ENCODE measurements at places on chromosomes 11 and 22. TPM values are rescaled to one million over a fixed set of nuclear protein-coding genes. Genes with fewer than 3 reads are reported as not detected.
A peak's percentile ranks its signal among the peaks of the same experiment; 100 is the strongest.

- H3K4me1 ChIP-seq = peaks cover 76% of the 10 kb centered on the region
- peak; percentile 97 for DNase-seq
- H3K4me3 ChIP-seq = peak overlapping the region; percentile 13
- no peaks in the 10 kb centered on the region for H3K27me3 ChIP-seq
These were observed 3.4 kb downstream of the TSPAN32 start for GRCh38 chr11:2305140-2305778.

Gene MUC5B
- not detected for total RNA-seq

GRCh38 chr22:40042312-40042711, 47.6 kb downstream of the FAM83F start:
- no peak for DNase-seq
- no peaks in the 10 kb centered on the region for H3K27me3 ChIP-seq
- no peaks in the 10 kb centered on the region for H3K36me3 ChIP-seq
- H3K4me1 ChIP-seq = peaks cover 15% of the 10 kb centered on the region
- H3K4me3 ChIP-seq = no peak overlapping the region

- no peaks in the 10 kb centered on the region for H3K27me3 ChIP-seq
- peaks cover 14% of the 10 kb centered on the region for H3K4me1 ChIP-seq
- no peak for DNase-seq
- H3K4me3 ChIP-seq = no peak overlapping the region
- H3K36me3 ChIP-seq = no peaks in the 10 kb centered on the region
- H3K27ac ChIP-seq = no peak overlapping the region
These were observed 3.8 kb downstream of the SRSF8 start for GRCh38 chr11:95070471-95070870.

Gene PDE2A
- 584 TPM for total RNA-seq

DNA sequence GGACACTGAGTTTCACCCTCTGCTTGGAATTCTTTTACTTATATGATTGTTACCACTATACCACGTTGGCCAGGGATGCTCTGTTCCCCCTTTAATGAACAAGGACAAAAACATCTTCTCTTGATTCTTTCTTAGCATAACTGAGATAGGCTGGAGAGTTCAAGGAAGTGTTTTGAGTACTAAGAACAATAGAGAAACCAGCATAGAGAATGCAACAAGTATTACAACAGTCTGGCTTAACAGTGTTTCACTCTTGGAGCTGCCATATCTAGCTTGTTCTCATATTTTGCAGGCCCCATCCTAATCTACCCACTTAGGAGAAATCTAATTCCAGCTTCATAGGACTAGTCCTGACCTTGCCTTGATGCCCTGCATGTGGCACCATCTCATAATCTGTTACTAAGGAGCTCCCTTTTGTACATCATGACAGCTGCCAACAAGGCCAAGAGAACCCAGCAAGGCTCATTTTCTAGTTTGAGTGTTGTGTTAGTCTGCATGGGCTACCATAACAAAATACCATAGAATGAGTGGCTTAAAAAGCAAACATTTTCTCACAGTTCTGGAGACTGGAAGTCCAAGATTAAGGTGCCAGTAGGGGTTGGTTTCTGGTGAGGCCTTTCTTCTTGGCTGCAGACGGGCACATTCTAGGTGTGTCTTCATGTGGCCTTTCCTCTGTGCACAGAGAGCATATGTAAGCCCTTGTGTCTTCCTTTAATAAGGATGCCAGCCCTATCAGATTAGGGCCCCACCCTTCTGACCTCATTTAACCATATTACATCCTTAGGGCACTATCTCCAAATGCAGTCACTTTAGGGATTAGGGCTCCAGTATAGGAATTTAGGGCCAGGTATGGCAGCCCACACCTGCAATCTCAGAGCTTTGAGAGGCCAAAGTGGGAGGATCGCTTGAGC, 37.8 kb downstream of the PACS1 start:
- no peaks in the 10 kb centered on the region for H3K27me3 ChIP-seq
- DNase-seq = no peak
- no peak overlapping the region for H3K4me3 ChIP-seq
- H3K4me1 ChIP-seq = peaks cover 70% of the 10 kb centered on the region
- peaks cover 8% of the 10 kb centered on the region for H3K36me3 ChIP-seq

- no peaks in the 10 kb centered on the region for H3K4me1 ChIP-seq
- no peaks in the 10 kb centered on the region for H3K36me3 ChIP-seq
- peak; percentile 38 for DNase-seq
- peaks cover 15% of the 10 kb centered on the region for H3K27me3 ChIP-seq
- H3K27ac ChIP-seq = no peak overlapping the region
These were observed 113.1 kb upstream of the B3GAT1 start for GRCh38 chr11:134524896-134525845.

DNA sequence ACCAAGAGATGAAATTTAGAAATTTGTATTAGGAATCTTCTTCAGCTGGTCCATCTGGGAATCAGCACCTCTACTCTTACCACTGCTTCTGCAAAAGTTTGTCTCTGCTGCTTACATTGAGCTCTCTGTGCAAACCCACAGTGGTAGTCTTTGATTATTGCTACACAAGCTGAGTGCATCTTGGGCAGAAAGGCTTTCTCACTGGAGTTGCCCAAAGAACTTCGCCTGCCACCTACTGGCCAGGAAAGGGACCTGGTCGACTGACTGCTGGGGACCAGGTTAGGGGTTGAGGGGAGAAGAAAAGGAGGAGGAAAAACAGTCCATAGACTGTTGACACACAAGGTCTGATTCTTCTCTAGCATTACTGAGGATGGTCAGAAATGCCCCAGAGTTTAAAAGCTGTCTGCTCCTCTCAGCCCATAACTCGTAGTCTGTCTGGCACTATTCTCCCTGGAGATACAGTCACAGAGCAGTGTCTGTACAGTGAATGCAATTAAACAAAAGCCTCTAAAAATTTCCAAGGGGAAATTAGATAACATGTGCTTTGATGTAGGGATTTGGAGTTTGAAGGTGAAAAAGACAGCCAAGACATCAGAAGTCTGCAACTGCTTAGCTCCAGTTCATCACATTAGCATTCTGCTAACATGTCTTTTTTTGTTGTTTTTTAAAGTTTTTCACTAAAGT, 215.0 kb upstream of the CTSC start:
- H3K27ac ChIP-seq = no peak overlapping the region
- H3K4me3 ChIP-seq = no peak overlapping the region
- peak; percentile 76 for DNase-seq
- H3K36me3 ChIP-seq = no peaks in the 10 kb centered on the region

- H3K4me1 ChIP-seq = no peaks in the 10 kb centered on the region
- peaks cover 58% of the 10 kb centered on the region for H3K27me3 ChIP-seq
- DNase-seq = no peak
- no peak overlapping the region for H3K27ac ChIP-seq
- peak overlapping the region; percentile 64 for H3K4me3 ChIP-seq
These were observed 1.2 kb downstream of the FBLN1 start for GRCh38 chr22:45503816-45504372.

Gene TRPT1
- total RNA-seq = 38.9 TPM

DNA sequence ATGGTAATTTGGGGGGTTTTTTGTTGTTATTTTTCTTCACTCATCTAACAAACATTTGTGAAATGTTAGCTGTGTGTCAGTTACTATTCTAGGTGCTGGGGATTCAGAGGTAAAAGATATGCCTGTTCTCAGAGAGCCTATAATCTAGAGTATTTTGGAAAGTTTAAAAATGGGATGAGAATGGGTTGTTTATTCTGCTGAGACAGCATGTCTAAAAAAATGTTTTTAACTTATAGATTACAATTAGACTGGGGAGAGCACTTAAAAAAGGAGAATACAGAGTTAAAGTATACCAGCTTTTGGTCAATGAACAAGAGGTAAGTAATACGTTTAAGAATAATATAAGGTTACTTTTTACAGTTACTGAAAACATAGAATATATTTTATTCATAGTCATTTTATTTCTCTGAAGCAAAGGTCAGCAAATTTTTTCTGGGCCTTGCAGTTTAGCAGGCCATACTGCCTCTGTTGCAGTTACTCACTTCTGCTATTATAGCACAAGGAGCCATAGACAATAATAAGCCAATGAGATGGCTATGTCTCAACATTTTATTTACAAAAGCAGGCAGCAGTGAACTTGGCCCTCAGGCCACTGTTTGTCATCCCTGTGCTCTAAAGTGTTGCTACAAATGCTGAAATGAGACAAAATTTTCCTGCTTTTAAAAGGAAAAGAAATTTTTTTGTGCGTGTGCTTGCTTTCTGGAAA, 60.0 kb downstream of the DKK3 start:
- no peaks in the 10 kb centered on the region for H3K27me3 ChIP-seq
- no peak overlapping the region for H3K4me3 ChIP-seq
- H3K4me1 ChIP-seq = no peaks in the 10 kb centered on the region
- peaks cover 100% of the 10 kb centered on the region for H3K36me3 ChIP-seq
- H3K27ac ChIP-seq = no peak overlapping the region
- DNase-seq = no peak

Measured in spleen (tissue), 13 donors.